SK-N-MC (cell line): ENCODE measurements at places on chromosomes 1 and 21.

DNA sequence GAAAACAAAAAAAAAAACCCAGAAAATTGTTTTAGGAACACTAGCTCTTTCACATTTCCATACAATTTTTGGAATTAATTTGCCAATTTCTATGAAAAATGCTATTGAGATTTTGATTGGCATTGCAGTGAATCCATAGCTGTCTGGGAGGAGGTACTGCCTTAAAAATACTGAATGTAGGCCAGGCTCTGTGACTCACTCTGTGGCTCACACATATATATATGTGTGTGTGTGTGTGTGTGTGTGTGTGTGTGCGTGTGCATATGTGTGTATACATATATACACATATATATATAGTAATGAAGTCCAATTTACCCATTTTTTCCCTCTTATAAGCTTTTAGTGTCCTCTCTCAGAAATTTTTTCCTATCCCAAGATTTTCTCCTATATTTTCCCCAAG, 214.2 kb upstream of the DMRTA2 start:
- no peak for DNase-seq

DNA sequence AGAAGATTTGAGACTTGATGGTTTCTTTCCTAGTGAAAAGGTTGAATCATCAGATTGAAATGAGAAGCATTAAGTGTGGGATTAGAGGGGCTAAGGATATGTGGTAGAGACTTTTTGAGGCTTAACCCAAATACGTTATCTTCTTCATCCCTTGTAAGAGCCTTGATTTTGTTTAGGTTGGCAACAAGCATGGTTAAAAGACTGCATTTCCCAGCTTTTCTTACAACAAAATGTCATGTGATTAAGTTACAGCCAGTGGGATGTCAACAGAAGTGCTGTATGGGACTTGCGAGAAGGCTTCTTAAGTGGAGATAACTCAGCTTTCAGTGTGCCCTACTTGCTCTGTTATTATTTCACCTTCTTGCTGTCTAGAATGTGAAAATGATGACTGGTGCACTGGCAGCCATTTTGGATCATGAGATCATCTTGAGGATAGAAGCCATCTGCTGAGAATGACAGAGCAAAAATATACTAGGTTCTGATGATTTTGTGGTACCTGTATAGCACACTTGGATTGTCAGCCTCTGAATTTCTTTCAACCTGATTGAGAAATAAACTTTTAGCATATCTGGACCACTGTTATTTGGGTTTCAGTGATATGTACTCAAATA, 41.3 kb upstream of the GNG12 start:
- no peak for DNase-seq

- DNase-seq: no peak
These were observed 392.6 kb downstream of the NTNG1 start for GRCh38 chr1:107533436-107533835.

- no peak for DNase-seq
These were observed 51.2 kb upstream of the STUM start for GRCh38 chr1:226497276-226497833.

DNA sequence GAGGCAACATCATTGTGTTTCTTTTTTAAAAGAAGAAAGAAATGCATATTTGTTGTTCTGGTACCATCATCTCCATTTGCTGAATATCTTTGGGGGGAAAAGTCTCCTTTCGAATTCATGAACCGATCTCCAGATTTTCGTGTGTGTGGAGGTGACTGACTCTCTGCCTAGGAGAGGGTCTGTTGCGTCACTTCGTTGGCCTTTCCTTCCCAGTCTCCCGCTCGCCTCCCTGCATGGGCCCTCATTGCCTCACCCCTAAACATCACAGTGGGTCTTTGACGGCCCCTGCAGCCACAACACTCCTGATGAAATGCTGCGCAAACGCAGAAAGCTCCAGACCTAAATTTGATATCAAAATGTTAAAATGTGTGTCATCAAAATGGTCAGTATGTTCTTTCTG, 103.2 kb upstream of the RALGPS2 start:
- no peak for DNase-seq

DNA sequence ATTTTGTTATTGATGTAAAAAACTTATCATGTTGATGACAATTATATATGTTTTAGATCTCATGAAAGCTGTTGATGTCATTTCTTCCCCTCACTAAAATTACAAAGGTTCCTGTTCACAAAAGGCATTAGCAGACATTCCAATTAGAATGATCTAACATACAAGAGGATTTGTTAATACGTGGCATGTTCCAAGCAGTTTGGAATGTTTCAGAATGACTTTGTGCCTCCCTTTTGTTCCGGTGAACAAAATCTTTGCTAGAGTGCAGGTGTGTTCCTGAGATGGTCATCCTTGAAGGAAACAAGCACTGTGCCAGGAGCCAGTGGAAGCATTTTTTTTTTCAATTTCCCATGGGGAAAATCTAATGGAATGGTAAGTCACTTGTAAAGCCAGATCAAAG, 108.0 kb upstream of the KCTD3 start:
- DNase-seq: no peak

GRCh38 chr1:5752746-5753548, 239.3 kb downstream of the NPHP4 start:
- DNase-seq: no peak

DNA sequence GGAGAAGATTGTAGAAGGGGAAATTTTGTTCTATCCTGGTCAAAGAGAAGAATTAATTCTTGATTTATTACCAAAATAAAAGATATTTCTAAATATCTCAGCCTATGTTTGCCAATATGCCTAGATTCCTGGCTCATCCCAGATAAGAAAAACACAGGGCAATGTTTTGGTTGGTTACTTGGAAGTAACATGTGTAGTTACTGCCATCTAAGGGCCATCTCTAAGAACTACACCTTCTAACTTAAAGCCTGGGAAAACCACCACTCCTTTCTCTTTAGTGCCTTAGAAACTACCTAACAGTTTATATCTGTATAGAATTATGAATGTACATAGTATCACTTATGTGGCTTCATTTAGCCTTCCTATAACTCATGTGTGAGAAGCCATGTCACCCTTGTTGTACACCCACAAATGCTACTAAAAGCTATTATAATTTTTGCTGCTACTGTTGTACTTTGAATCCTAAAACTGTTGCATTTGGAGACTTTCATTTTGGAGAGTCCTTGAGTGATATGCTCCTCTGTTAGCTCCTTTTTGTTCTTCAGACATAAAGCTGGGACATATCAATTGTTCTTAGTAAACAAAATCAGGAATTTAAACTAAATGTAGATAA, 4.5 kb downstream of the AIM2 start:
- DNase-seq: peak; percentile 39

- DNase-seq: no peak
These were observed at the start of gene SLC22A15 for GRCh38 chr1:115976062-115976920. Gene SLC22A15, plus strand, starts transcription at chr1:115976513. Its CDS starts 115 bp downstream, at chr1:115976628.

DNA sequence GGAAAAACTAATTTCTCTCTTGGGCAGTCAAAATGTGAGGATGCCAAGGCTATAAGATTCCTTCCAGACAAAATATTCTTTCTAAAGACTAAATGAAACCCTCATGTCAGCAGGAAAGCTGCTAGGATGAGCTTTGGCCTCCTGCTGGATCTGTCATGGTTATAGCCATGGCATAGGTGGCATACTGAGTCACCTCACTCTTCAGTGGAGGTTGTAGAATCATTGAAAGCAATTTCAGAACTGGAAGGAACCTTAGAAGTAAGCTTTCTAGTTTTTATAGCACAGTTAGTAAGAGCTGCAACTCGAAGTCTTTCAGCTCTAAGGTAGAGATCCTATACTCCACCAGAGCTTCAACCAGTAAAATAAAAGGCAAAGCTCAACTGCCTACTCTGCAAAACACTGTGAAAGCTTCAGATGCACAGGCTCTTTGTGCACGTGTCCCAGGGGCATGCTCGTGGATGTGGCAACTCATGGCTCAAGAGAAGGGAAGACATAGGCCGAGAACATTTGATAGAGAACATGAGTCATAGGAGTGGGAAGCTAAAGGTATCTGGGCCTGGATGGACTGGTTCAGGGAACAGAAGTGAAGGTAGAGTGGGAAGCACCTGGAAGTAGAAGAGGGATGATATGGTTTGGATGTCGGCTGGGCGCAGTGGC, 5.8 kb downstream of the AVPR1B start:
- DNase-seq: no peak

DNA sequence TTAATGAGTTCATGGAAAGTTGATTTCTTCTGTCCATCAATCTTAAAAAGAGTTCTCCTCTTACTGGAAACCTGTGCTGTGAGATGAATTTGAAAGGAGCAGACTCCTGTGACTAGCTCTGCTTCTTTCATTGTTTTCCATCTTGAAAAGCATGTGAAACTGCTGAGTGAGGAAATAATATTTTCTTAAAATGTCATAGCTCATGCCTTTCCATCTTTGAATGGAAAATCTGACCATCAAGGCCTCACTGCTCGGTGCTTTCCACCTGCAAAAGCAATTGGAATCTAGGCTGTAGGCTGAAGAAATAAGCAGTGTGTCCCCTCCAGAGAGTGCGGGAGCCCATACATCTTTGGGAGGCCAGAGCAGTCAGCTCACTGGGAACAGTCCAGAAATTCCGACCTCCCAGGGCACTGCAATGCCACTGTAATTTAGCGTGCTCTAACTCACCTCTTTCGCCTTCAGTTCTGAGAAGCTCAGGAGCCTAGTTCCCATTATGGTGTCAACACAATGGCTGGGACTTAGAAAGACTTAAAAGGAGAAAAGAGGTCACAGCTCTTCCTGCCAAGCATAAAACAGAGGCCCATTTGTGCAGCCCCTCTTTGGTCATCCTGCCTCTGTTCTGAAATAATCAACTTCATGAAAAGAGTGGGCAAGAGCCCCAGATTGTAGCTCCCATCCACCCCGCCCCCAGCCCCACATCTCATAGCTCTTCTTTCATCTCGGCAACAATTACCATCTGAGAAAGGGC, 50.4 kb upstream of the F3 start:
- no peak for DNase-seq

DNA sequence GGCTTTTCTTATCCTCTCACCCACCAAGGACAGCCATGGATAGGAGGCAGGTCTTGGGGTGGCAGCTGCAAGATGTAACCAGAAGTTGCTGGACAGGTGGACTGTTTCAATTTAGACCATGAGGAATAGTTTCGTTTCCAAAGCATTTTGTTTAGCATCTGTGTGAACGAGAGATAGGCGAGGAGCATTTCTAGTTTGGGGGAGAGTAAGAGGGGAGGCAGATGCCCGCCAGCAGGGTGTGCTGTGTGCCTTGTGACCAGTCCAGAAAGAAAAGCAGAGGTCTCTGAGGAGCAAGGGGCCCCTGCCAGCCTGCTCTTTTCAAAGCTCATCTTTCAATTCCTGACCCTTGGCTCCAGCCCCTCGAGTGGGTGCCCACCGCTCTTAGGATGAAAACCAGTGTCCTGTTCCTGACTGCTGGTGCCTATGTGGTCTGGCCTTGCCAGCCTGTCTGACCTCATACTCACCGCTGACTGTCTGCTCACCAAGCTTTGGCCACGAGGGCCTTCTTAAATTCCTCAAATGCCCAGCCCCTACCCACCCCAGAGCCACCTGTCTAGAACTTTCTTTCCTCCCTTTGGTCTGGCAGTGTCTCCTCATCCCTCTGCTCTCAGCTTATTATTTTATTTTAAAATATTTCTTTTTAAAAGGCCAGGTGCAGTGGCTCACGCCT, 8.5 kb downstream of the SERINC2 start:
- DNase-seq: no peak

GRCh38 chr1:231355171-231355570, 17.1 kb downstream of the SPRTN start:
- no peak for DNase-seq

DNA sequence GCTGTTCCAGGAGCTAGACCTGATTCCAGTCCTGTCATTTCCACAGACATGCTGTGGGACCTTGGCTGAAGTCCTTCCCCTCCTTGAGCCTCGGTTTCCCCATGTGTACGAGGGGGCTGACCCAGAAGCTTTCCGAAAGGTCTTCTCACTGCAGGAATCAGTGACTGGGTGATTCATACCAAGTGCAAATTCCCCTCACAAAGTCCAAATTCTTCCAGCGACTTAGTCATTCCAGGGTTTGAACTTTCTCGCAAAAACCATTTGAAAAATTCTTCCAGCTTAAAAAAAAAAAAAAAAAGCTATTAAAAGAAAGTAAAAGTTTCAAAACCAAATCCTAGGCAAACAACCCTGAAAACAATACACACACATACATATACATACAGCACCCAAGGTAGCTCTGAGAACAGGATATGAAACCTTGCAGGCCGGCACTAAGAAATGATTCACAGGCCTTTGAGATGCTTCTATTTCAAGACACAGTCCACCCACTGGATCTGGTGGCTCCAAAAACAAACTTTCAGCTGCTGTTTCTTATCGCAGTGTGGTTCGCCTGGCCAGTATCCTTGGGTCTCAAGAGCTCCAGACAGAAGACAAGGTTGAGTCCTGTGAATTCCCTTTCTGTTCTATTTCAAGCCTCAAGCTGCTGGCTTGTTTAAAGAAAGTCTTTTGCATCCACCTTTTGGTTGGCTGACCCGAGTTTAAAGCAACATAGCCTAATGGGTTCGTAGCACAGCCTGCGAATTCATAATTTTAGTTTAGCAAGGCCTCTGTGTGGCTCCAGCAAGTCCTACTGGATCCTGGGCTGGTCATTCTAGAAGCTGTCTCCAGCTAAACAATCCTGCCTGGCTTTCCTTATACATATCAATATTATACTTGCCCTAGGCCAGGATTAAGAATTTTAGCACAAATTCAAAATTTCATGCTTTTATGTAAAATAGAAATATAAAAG, 18.0 kb upstream of the ID3 start:
- DNase-seq: no peak

DNA sequence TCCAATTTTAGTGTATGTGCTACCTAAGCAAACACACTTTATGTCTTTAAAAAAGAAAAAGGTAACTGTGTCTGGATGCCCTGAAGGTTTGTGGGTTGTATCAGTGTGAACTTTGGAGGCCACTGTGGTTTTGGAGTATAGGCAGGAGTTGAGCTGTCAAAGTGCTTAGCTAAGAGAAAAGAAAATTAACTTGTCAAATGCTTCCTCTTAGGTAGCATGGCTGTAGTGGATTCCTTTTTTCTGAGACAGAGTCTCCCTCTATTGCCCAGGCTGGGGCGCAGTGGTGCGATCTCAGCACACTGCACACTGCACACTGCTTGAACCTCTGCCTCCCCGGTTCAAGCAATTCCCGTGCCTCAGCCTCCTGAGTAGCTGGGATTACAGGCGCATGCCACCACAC, 11.2 kb upstream of the SLC41A1 start:
- DNase-seq: no peak

DNA sequence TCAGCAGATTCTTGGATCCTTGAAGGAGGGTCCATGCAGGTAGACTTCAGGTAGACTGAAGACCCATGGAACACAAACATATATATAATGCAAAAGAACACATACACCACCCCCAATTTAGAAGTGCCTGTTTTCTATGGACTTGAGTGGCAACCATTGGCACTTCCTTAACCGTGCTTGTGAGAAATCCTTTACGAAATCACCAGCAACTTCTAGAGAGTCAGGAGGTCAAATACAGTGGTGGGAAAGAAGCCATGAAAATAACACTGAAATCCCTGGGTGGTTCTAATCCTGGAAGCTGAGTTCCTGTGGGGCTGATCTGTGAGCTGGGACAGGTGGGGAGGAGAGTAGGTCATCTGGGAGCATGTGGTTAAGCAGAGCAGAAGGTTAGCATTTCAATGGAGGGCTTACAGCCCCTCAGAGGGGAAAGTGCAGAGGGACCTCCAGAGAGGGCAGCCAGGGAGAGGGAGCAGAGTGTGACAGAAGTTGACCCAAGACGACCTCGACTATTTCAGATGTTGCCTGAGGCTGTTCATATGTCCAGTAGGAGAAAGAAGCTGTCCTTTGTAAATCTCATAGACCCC, 13.0 kb upstream of the IL10 start:
- no peak for DNase-seq
